ENCODE measurements at places on chromosomes 11 and 22.
A peak's percentile ranks its signal among the peaks of the same experiment; 100 is the strongest.

GRCh38 chr22:37744589-37744988 lies 47.7 kb downstream of the TRIOBP start:
- DNase-seq = no peak

GRCh38 chr11:59145534-59145933 lies 2.9 kb downstream of the FAM111A start:
- DNase-seq = no peak

DNA sequence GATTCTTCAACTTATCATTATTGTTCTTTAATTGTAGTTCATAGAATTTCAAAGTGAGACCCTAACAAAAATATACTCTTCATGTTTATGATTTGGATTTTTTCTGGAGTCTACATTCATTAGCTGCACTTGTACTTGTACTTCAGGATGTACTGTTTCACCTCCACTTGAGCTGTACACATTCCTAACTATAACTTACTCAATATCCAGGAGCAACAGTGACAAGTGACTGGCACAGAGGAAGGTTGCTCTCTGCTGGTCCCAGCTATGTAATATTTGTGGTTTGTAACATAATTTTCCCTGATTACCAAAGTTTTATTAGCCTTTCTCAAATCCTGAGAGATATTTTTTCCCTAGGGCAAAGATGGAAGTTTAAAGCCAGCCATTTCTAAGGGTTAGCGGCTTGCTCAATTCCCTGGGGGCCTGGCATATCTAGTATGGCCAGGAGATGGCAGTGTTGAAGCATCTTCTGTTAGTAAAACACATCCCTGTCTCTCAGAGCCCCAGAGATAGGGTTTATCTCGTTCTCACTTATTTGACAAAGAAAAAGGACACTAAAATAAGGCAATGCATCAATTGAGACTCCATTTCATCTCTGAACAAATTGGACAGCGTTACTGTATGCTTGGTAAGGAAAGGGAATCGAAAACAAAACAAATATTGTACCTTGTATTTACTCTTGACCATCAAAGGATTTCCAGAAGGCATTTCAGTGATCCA lies 14.2 kb downstream of the OR52A5 start:
- peak; percentile 59 for DNase-seq

DNA sequence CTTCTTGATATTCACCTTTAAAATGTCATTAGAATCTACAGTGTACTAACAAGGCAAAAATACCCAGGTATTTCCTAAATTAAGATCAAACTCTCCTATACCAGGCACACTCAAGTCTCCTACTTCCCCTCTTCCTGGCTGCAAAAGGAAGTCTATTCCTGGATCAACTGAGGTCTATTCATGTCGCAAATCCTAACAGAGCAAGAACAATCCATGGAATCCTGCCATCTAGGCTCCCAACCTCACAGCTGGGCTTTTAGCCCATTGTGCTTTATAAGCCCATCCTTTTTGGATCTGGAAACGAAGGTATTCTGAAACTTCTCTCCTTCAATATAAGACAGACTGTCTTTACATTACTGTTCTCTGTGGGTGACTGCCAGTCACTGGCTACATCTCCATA lies 161.8 kb downstream of the SOX6 start:
- peak; percentile 6 for DNase-seq

DNA sequence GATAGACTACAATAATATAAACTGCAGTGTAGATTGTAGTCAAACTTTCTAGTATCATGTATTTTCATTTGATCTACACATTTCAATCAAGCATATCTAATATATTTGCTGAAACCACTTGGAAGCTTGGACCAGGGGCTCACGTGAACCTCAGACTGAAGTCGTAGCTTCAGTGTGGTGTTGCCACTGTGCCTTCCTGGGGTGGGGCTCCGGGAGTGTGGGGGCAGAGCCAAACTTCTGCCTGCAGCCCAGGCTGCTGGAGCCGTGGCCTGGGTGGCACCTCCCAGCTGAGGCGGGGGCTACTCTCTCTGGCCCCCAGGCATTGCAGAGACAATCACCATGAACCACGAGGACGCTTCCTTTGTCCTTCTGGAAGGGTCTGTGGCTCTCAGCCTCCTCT lies 36.3 kb upstream of the IGSF9B start:
- DNase-seq = no peak

- no peak for DNase-seq
Observed at GRCh38 chr11:61771195-61771894, 18.9 kb downstream of the MYRF start.

GRCh38 chr11:102521121-102521520 lies 9.4 kb downstream of the MMP7 start:
- DNase-seq = no peak

- DNase-seq = no peak
Observed at GRCh38 chr22:11626422-11626773, 3901.6 kb upstream of the OR11H1 start.

DNA sequence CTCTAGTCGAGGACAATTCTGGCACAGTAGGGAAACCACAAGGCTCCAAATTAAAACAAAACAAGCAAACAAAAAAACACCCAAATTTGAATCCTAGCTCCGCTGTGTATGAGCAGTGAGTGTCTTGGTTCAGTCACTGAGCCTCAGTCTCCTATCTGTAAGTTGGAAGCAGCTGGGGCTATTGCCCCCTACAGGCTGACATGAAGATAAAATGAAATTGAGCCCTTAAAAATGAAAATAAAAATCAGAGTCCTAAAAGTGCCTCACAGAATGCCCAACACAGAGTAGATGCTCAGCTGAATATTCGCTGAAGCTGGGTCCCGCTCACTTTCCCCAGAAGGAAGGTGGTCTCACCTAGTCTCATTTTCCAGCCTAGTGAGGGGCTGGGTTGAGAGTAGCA lies 65.2 kb downstream of the PDE2A start:
- peak; percentile 33 for DNase-seq

DNA sequence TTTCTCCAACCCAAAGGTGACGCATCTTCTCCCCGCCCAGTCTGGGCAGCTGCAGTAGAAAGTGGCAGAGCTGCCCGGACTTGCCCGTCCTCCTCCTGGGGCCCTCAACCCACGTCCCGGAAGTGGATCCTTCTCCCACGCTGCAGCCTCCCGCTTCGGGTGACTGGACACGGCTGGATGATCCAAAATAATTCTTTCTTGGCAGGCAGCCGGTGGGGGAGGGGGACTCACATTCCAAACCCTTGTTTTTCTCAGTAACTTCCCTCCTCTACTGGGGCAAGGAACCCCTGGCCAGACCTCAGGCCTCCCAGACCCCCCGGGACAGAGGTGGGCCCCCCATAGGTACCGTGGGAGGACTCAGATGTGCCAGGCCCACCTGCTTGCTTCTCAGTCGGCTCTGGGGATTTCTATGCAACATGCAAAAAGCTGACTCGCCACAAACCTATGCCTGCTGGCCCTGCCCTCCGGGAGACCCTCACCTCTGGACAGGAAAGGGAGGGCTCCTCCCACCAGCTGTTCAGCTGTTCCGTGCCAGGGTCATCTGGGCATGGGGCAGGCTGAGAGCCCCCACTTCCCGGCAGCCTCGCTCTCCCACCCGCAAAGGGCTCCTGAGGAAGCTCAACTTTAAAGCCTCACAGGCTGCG lies 1.4 kb downstream of the PLXNB2 start:
- DNase-seq = peak; percentile 97

GRCh38 chr11:113773092-113773415 lies 438 bp downstream of the ZW10 start:
- DNase-seq = peak; percentile 42

- no peak for DNase-seq
Observed at GRCh38 chr22:22215659-22216449, 28.7 kb upstream of the VPREB1 start.

- no peak for DNase-seq
Observed at GRCh38 chr11:34425867-34426266, 12.9 kb upstream of the CAT start.

DNA sequence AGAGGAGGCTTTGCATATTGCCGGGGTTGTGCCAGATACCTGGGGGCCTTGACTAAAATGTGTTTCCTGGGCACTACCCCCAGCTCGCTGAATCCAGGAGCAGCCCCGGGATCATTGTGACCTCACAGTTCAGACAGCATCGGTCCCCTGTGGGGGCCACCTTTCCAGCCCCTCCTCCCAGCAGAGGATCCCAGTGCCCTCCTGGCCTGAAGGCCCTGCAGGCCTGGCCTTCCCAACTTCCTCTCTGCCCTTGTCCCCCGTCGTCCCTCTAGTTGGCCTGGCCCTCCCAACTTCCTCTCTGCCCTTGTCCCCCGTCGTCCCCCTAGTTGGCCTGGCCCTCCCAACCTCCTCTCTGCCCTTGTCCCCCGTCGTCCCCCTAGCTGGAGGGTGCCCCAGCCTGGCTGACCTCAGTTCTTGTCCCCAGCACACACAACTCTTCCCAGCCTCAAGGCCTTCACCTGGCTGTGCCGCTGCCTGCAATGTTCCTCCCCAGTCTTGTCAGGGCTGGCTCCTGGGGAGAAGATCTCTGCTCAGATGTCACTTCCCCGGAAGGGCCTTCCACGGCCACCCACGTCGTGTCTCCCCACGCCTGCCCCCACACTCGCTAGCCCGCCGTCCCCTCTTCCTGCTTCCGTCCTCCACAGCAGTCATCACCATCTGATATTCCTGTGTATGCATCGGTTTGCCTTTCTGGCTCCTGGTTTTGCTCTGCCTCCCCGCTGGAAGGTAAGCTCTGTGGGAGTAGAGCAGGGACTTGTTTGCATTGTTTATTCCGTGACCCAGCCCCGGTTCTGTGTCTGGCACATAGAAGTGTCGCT lies 12.6 kb upstream of the ANO1 start:
- DNase-seq = no peak

GRCh38 chr11:68216171-68216938 lies 3.3 kb upstream of the KMT5B start:
- no peak for DNase-seq

DNA sequence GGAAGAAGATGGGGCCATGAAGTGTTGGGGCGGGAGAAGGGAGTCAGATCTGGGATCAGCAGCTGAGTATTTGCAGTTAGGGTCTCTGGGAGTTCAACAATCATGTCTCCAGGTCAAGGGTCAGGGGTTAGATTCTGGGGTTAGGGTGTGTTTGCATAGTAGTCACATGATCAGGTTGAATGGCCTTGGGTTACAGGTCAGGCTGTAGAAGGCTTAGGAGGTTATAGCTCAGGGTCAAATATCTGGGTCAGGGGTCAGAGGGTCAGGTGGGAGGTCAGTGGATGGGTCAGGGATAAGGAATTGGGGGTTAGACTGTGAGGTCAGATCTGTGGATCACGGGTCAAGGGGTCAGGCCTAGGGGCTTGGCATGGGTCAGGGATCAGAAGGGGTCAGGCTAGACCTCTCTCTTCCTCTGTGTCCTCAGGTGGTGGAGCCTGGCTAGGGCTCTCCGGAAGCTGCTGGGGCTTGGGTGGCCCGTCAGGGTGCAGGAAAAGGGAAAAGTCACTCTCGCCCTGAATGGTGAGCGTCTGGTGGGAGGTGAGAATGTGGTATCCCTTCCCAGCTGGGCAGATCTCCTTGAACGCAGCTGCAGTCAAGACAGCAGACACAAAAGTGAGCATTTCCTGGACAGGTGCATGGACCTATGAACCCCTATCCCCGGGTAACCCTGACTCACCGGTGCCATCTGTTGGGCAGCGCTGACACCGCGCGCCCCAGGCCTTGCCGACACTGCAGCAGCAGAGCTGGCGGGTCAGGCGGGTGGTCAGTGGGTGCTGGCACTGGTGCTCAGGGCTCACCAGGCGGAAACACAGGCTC lies 6.4 kb downstream of the LTBP3 start:
- no peak for DNase-seq

- DNase-seq = no peak
Observed at GRCh38 chr11:126560221-126560620, 204.7 kb downstream of the ST3GAL4 start.

GRCh38 chr11:16841984-16842383 lies 103.5 kb downstream of the C11orf58 start:
- no peak for DNase-seq

DNA sequence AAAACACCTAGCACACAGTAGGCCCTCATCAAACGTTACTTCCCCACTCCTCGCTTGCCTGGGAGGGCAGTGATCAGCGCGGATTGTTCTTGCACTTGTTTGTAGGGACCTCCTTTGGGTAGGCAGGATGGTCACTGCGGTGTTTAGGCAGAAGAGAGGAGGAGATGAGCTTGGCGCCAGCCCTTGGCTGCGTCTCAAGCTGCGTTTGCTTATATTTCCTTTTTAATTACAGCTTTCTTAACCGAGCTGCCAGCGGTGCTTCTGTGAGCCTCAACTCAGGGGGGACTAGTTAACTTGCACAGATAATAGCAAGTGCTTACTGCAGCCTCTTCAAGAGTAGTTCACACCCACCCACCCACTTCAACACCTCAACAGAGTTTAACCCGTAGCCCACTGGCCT lies 15.1 kb downstream of the IFT27 start:
- DNase-seq = no peak

- DNase-seq = peak; percentile 32
Observed at GRCh38 chr11:112412383-112412782, 151.7 kb upstream of the PLET1 start.

- no peak for DNase-seq
Observed at GRCh38 chr11:11622340-11622706, 518 bp upstream of the GALNT18 start.

GRCh38 chr11:7595016-7595866 lies 78.1 kb downstream of the CYB5R2 start:
- DNase-seq = no peak

- DNase-seq = no peak
Observed at GRCh38 chr11:11401960-11402535, 49.0 kb upstream of the CSNK2A3 start.

DNA sequence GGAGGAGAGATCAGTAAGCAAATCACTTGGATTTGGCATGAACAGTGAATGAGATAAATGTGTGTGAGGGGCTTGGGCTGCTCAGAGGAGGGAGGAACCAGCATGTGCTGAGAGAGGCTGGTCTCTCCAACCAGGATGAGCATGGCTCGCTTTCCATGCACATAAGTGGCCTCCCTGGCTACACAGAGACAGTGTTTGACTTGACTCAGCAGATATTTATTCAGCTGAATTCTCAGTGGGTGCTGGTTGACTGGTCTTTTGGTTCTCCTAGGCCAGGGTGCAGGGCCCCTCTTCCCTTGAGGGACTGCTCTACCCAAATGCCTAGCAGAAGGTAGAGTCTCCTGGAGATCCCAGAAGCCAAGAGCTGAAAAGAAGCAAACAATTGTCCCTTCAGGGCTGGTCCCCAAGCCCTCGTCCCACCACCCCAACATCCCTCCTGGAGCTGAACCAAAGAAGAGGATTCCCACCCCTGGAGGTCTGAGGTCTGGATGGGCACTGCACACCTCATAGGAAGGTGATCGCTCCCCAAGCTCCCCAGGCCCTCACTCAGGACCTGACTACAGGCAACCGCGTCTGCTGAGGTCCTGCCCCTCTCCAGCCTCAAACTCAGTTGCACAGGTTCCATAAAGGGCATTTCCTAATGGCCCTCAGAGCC lies 3.3 kb upstream of the TRIM29 start:
- DNase-seq = no peak

Data from urothelium cell line (cell line).